ENCODE measurements at places on chromosomes 4 and X.

- peak; percentile 54 for DNase-seq
Measured at GRCh38 chrX:132270699-132271098, 51.5 kb upstream of the RAP2C start.

GRCh38 chrX:18945483-18945882 is 38.4 kb downstream of the PHKA2 start:
- DNase-seq: no peak

GRCh38 chr4:91502365-91502764 is 801.4 kb upstream of the GRID2 start:
- DNase-seq: no peak

DNA sequence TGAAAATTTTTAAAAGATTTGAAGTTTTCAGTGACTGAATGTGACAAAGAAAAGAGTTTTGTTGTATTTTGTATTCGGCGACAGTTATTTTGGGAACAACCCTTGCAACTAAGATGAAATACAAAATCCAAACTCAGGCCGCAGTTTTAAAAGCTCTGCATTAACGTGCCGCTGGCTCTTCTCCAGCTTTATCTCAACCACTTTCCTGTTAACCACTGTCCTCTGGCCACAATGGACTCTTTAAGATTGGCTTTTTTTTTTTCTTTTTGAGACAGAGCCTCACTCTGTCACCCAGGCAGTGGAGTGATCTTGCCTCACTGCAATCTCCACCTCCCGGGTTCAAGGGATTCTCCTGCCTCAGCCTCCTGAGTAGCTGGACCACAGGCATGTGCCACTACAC is 22.1 kb upstream of the AMTN start:
- no peak for DNase-seq

GRCh38 chr4:105944540-105944939 is 49.3 kb downstream of the NPNT start:
- no peak for DNase-seq

GRCh38 chr4:41216294-41217019 is 2.1 kb upstream of the APBB2 start:
- peak; percentile 73 for DNase-seq

DNA sequence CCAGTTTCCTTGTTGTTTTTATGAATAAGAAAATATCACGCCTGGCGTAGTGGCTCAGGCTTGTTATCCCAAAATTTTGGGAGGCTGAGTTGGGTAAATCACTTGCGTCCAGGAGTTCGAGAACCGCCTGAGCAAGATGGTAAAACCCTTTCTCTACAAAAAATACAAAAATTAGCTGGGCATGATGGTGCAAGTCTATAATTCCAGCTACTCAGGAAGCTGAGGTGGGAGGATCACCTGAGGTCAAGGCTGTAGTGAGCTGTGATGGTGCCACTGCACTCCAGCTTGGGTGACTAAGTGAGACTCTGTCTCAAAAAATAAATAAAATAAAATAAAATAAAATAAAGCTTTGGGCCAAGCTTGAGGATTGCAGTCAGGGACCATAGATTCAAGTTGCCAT is 827.2 kb downstream of the FSTL5 start:
- no peak for DNase-seq

GRCh38 chr4:3041192-3042142 is 32.9 kb downstream of the HTT-AS start:
- DNase-seq: peak; percentile 94

DNA sequence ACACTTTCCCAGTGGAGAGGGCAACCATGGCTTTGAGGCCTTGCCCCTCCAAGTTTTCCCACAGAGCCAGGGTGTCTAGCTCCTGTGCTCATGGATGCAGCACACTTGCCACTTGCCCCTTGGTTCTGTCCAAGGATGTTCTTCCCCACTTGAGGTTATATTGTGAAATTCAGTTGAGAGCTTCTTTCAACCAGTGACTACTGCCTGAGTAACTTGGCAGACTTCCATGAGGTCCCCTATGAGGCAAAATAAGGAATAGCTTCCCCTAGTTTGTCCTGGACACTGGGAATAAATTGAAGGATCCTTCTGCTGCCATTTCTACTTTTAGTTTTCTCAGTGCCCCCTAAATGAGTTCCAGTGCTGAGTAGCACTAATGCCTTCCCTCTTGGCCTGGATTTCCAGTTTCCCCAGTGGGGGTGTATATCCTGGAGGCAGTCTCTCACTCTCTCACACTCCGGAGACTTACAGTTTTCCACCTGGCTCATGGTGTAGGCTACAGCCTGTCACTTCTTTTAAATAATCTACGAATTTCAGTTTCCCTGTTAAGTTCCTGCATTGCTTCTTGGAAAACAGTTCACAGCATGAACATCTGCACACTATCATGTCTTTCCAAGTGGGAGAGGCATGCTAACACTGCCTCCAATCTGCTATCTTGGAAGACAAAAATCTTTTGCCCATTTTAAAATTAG is 36.4 kb upstream of the ADH4 start:
- DNase-seq: no peak

DNA sequence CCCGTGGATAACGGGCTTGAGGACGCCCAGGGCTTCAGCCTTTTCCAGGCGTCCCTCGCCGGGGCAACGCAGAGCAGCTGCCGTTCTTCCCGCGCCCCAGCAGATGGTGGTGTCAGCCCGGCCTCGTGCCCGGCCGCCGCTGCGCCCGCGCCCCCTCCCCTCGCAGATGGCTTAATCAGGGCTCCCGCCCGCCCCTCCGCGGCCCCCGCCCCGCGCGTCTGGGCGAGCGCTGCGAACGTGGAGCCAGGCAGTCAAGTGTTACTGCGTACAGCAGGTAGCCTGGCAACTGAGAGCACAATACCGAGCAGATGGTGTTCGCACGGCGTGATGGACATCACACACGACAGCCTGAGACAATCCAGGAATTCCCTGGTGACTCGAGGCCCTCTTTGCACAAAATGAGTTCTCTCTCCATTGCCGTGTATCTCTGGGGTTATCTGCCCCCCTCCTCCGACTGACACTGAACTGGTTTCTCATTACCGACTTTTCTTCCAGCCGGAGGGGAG is 69.3 kb downstream of the MGST2 start:
- DNase-seq: peak; percentile 93

DNA sequence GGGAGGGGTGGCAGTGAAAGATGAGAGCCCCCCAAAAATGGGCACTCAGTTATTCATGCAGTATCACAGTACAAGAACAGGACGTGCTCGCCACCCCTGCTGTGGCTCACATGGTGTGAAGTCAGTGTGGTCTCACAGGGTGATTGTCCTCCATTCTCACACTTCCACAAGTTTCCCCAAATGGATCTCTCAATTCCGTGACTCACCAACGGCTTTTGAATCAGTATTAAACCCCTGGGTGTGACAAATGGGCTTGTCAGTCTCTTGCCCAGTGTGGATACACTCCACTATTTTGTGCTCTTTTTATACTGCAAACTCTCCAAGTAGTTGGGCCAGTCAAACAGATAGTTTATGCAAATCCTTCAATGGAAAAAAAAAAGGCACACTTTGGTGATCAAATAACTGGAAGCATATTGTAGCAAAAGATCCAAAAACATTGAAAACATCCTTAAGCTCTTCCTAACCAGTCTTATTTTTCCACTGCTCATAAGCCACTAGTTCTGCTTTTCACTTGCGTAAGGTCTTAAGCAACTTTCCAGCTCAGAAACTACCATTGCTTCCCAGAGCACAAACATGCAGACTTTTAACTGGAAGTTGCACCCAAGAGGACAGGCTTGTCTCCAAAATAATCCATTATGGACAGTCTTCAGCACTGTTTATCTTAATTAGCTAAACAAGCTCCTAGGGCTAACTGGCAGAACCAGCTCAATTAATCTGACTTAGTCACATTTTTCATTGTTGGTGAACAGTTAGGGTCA is 365.7 kb downstream of the PPP3CA start:
- no peak for DNase-seq
